Progenitor cell of endocrine pancreas (in vitro differentiated cells): ENCODE measurements at places on chromosomes 3 and 15.

DNA sequence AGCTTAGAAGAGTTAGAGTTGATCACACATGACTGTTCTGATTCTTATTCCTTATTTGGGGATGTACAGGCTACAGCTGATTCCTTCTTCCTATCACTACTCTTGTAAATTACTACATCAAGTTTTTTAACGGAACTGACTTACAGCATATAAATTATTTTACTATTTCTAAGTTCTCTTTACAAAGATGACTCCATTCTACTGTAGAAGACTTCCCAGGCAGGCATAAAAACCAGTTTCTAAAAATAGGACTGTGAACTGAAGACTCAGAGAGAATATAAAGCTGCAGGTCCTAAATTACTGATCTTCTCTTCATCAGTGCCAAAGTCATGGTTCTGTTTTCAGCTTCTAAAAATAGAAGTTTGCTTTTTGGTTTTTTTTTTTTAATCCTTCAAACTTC lies 38.9 kb downstream of the ANO10 start:
- no peaks in the 10 kb centered on the region for H3K4me1 ChIP-seq
- no peak for DNase-seq
- H3K27me3 ChIP-seq = no peaks in the 10 kb centered on the region
- no peak overlapping the region for H3K27ac ChIP-seq

DNA sequence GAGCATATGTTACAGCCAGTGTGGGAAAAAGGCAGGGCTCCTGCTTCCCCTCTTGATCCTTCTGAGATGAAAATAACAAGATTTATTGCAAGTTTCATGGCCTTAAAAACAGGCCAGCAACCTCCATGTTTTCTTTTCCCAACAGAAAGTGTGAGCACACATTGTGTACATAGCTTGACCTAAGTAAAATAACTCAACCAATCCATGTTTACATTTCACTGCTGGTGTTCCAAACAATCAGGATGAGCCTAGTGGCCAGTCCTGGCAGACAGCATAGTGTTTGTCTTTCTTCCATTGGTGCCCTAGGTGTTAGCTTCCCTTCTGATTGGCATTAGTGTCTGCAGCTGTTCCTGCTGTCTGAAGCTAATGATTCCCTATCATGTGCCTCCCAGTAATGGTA lies 847.7 kb downstream of the EPHA3 start:
- DNase-seq = no peak
- H3K27me3 ChIP-seq = no peaks in the 10 kb centered on the region
- H3K27ac ChIP-seq = no peak overlapping the region
- peaks cover 8% of the 10 kb centered on the region for H3K4me1 ChIP-seq
- H3K4me3 ChIP-seq = no peak overlapping the region

GRCh38 chr3:20104167-20104661 lies 64.0 kb downstream of the KAT2B start:
- no peak for DNase-seq
- no peak overlapping the region for H3K4me3 ChIP-seq
- no peaks in the 10 kb centered on the region for H3K36me3 ChIP-seq
- no peaks in the 10 kb centered on the region for H3K27me3 ChIP-seq
- no peaks in the 10 kb centered on the region for H3K4me1 ChIP-seq

DNA sequence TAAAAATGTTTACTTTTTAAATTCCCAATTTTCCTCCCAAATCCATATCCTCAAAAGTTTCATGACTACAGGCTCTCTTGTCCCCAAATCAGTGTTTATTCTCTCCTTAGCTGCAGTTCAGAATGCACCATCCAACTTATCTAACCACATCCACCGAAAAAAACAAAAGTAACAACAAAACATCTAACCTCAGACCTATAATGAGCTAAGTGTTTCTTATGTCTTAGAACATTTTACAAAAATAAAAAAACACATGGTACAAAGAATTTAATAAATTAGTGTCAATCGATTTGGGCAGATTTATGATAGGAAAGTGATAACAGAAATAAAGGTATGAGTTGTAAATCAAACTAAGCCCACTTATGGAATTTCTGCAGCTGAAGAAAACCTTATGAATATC lies 13.6 kb downstream of the SATB1 start:
- no peaks in the 10 kb centered on the region for H3K27me3 ChIP-seq
- H3K4me3 ChIP-seq = no peak overlapping the region
- DNase-seq = no peak
- peaks cover 10% of the 10 kb centered on the region for H3K36me3 ChIP-seq

DNA sequence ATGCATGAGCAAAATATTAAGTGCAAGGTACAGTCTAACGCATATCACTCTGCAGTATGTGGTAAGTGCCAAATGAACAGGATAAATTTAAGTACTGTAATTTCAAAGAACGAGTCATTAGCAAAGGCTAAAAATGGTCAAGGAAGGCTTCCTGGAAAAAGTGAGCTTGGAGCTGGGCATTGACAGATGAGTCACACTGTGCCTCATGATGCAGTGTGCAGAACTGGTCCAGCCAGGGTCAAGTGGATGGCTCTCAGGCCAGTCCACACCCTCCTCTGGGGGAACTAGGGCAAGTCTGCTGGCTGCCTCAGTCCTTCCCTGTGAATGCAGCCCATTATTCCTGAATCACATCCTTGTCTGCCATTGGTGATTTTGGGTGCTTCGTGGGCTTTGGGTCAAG lies 76.3 kb downstream of the CACNA1D start:
- H3K4me3 ChIP-seq = no peak overlapping the region
- no peaks in the 10 kb centered on the region for H3K36me3 ChIP-seq
- H3K27ac ChIP-seq = no peak overlapping the region
- H3K4me1 ChIP-seq = peaks cover 7% of the 10 kb centered on the region
- H3K27me3 ChIP-seq = peaks cover 33% of the 10 kb centered on the region
- DNase-seq = no peak

- no peaks in the 10 kb centered on the region for H3K36me3 ChIP-seq
- H3K4me3 ChIP-seq = no peak overlapping the region
- H3K27ac ChIP-seq = no peak overlapping the region
- DNase-seq = no peak
- H3K27me3 ChIP-seq = peaks cover 47% of the 10 kb centered on the region
- H3K4me1 ChIP-seq = no peaks in the 10 kb centered on the region
Measured at GRCh38 chr15:71375934-71376333, 260.7 kb downstream of the THSD4 start.

- peaks cover 6% of the 10 kb centered on the region for H3K4me1 ChIP-seq
- no peak overlapping the region for H3K4me3 ChIP-seq
- no peaks in the 10 kb centered on the region for H3K36me3 ChIP-seq
- no peak overlapping the region for H3K27ac ChIP-seq
- DNase-seq = no peak
- H3K27me3 ChIP-seq = no peaks in the 10 kb centered on the region
Measured at GRCh38 chr3:29789686-29790085, 508.8 kb downstream of the RBMS3 start.

- no peaks in the 10 kb centered on the region for H3K36me3 ChIP-seq
- H3K27ac ChIP-seq = no peak overlapping the region
- no peaks in the 10 kb centered on the region for H3K27me3 ChIP-seq
Measured at GRCh38 chr3:155069729-155070128, 10.4 kb upstream of the MME start.

DNA sequence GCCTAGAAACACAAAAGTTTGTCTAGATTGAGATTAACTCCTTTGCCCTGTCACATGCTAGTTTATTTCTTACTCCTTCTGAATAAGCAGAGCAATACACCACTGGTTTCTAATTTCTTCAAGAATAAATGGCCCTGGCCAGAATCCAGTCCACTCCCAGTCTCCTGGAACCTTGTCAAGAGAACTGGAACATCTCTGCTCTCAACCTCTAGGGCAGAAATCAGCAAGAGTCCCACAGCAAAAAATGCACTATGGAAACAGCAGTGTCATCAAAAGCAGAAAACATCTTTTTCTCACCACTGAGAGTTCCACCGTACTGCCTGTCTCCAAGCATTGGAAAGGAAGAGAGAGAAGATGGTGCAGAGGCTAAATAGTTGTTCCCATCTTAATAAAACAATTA lies 35.9 kb upstream of the PPP2R3A start:
- no peak for DNase-seq
- H3K4me1 ChIP-seq = no peaks in the 10 kb centered on the region
- no peak overlapping the region for H3K27ac ChIP-seq
- no peaks in the 10 kb centered on the region for H3K27me3 ChIP-seq
- no peaks in the 10 kb centered on the region for H3K36me3 ChIP-seq
- no peak overlapping the region for H3K4me3 ChIP-seq

- DNase-seq = no peak
- H3K27me3 ChIP-seq = no peaks in the 10 kb centered on the region
- no peak overlapping the region for H3K27ac ChIP-seq
- peaks cover 14% of the 10 kb centered on the region for H3K36me3 ChIP-seq
- no peak overlapping the region for H3K4me3 ChIP-seq
Measured at GRCh38 chr3:126773783-126774182, 69.7 kb downstream of the CHCHD6 start.

DNA sequence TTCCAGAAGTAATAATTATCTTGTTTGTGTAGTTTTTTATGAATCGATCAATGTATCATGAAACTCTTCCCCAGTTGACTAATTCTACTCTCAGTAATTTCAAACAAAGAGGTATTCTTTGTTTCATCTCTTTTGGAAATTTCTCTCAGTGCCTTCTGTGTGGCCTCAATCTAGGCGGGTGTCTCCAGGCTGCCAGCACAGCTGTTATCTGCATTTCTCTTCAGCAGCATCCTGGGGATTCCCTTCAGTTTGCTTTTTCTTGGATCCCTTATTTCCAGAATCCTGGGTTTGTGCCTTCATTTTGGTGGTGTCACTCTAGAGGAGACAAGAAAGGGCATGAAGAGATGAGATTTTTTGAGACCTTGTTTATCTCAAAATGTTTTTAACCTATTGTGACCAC lies 22.7 kb downstream of the NIPA2 start:
- no peak overlapping the region for H3K27ac ChIP-seq
- H3K27me3 ChIP-seq = no peaks in the 10 kb centered on the region
- peaks cover 2% of the 10 kb centered on the region for H3K4me1 ChIP-seq
- H3K4me3 ChIP-seq = no peak overlapping the region
- peaks cover 34% of the 10 kb centered on the region for H3K36me3 ChIP-seq
- no peak for DNase-seq

- H3K27ac ChIP-seq = peak overlapping the region; percentile 22
- H3K36me3 ChIP-seq = peaks cover 32% of the 10 kb centered on the region
- H3K4me3 ChIP-seq = no peak overlapping the region
- no peaks in the 10 kb centered on the region for H3K27me3 ChIP-seq
- no peak for DNase-seq
Measured at GRCh38 chr3:119221779-119222320, 18.8 kb downstream of the B4GALT4 start.

DNA sequence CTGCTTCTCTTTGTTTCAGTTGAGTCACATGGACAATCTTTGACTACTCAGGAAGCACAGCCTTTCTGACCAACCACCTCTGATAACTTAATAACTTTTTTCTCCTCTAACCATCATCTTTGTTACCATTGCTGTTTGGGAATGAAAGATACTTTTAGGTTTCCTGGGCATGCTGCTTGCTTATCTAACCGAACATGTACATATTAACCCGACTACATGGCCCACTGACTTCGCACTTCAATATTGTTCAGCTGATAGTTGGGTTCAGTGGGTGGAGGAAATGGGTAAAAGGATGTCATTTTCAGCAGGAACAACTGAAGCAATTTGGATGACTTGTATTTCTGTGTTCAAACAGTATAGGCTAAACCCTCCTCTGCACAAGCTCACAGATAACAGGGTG lies 214.3 kb downstream of the SQOR start:
- no peak for DNase-seq
- H3K27me3 ChIP-seq = no peaks in the 10 kb centered on the region
- H3K36me3 ChIP-seq = peaks cover 12% of the 10 kb centered on the region
- H3K4me3 ChIP-seq = no peak overlapping the region
- H3K4me1 ChIP-seq = no peaks in the 10 kb centered on the region

- DNase-seq = no peak
- no peak overlapping the region for H3K27ac ChIP-seq
- no peaks in the 10 kb centered on the region for H3K4me1 ChIP-seq
- H3K4me3 ChIP-seq = no peak overlapping the region
Measured at GRCh38 chr3:81851176-81851575, 89.7 kb upstream of the GBE1 start.

GRCh38 chr3:111907151-111907550 lies 48.1 kb downstream of the PHLDB2 start:
- H3K27ac ChIP-seq = no peak overlapping the region
- peaks cover 18% of the 10 kb centered on the region for H3K4me1 ChIP-seq

- no peaks in the 10 kb centered on the region for H3K27me3 ChIP-seq
- H3K4me3 ChIP-seq = no peak overlapping the region
- DNase-seq = no peak
- H3K27ac ChIP-seq = peak overlapping the region; percentile 15
Measured at GRCh38 chr15:62845241-62846126, 197.1 kb upstream of the TPM1 start.

DNA sequence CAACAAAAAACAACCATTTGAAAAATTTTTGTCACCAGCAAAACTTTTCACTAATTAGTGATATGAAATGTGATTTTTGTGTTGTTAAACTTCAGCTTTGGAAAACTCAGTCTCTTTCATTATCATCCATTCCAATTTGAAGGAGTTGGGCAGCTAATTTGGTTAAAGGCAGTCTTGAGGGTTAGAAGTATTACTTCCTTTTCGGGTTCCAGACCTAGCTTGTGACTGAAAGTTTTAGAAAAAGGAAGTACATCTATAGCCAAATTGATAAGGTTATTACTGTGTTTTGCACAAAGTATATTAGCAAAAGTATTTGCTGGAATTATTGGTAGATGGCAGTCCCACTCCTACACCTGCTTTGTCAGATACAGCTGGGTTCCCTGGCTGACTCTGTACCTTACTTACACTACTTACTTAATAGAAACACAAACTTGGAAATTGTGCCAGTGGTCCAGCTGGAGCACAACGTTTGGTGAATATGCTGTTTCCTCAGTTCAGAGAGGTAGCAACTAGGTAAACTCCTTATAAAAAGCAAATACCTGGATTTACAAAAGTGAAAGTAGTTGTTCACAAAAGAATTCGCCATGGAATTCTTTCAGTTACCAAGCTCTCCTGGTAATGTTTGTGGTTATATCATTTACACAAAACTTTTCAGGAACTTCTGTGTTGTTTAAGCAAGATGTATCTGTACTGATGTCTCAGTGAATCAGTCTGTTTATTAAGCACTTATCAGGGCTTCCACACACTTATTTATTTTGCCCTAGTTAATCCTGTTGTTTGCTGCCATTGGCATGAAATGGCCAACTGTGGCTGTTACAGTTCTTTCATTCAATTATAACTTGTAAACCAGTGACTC lies 31.6 kb downstream of the TIPARP start:
- no peak for DNase-seq
- no peak overlapping the region for H3K4me3 ChIP-seq
- H3K4me1 ChIP-seq = peaks cover 16% of the 10 kb centered on the region
- H3K36me3 ChIP-seq = peaks cover 30% of the 10 kb centered on the region
- H3K27ac ChIP-seq = peak overlapping the region; percentile 64
